ENCODE measurements at places on chromosomes 4 and X.

DNA sequence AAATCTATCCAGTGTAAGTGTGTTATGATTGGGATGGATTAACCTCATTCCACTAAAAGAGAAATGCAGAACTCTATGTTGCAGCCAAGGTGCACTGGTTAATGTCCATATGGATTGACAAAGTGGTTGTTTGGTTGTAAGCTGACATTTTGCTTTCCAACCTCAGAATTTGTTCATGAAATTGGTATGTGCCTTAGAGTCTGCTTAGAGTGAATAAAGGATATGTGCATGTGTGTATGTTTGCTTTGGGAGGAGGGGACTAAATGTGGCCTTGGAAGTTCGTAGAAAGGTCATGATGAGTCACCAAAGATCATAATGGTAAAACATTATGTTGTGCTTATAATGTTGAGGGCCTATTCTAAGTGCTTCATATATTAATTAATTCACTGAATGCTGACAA, 44.1 kb upstream of the MBNL3 start:
- DNase-seq: no peak

GRCh38 chr4:155033604-155034003, 174.8 kb upstream of the NPY2R start:
- no peak for DNase-seq

GRCh38 chr4:154076921-154077320, 288.0 kb upstream of the SFRP2 start:
- no peak for DNase-seq

DNA sequence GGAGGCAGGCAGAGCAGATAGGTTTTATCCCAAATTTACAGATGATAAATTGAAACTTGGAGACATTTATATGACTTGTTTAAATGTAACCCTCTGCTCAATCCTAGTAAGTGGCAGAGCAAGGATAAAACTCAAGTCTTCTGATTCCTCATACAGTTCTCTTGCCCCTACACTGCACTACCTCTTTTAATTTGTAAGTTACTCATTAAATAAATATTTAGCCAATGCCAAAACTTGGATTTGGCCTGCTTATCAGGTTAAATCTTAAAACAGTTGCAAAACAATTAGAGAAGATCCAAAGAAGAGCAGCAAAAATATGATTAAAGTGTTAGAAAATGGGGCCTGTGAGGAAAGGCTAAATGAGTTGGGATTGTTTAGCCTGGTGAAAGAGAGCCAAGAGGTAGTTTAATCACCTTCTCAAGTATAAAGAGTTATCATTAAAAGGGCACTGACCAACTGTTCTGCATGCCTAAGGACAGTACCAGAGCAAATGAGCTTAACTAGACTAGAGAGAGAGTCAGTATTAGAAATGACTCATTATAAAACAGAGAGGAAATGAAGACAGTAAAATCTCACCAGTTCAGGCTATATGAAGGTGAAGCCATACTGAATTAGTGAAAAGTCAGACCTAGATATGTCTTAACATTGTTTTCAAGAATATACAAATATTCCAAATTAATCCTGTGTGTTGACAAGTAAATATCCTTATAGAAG, 146.3 kb downstream of the GRIA3 start:
- DNase-seq: no peak

DNA sequence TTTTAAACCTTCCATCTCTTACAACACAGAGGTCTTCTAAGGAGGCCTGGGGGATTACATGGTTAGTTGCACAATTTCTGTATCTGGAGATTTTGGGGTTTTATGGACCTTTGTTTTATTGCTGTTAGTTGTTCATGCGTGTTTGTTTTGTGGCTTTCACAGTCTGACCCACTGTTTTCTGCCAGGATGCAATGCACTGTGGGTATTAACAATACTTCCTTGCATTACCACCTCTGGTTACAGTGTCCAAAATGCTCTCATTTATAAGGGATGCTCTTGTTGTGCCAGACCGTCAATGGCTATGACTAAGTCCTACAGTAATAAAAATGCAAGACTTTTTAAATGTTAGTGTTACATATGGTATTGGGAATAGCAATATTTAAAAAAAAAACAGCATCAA, 730.2 kb downstream of the KCTD8 start:
- no peak for DNase-seq

DNA sequence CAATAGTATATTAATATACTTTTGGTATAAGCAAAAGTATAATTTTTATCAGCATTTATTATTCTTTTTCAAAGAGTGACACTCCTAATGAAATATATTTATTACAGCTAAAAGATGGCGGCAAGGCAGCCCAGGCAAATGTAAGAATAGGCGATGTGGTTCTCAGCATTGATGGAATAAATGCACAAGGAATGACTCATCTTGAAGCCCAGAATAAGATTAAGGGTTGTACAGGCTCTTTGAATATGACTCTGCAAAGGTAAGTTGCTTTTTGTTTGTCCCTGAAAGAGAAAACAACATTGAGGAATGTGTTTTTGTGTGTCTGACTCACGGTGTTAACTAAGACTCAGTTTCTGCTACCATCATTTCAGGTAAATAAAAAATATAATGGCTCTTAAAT, 71.9 kb downstream of the PDLIM5 start:
- no peak for DNase-seq

Data from D341Med (cell line).